Stimulated activated CD8-positive, alpha-beta memory T cell treated with anti-CD3 and anti-CD28 coated beads, Interleukin-12 subunit alpha, Interleukin-12 subunit beta, amount 100 ng/mL, for 1 hour (primary cell): ENCODE measurements at places on chromosomes 3 and 15.

GRCh38 chr3:87733671-87734367 is 325.0 kb downstream of the CGGBP1 start:
- DNase-seq: no peak

DNA sequence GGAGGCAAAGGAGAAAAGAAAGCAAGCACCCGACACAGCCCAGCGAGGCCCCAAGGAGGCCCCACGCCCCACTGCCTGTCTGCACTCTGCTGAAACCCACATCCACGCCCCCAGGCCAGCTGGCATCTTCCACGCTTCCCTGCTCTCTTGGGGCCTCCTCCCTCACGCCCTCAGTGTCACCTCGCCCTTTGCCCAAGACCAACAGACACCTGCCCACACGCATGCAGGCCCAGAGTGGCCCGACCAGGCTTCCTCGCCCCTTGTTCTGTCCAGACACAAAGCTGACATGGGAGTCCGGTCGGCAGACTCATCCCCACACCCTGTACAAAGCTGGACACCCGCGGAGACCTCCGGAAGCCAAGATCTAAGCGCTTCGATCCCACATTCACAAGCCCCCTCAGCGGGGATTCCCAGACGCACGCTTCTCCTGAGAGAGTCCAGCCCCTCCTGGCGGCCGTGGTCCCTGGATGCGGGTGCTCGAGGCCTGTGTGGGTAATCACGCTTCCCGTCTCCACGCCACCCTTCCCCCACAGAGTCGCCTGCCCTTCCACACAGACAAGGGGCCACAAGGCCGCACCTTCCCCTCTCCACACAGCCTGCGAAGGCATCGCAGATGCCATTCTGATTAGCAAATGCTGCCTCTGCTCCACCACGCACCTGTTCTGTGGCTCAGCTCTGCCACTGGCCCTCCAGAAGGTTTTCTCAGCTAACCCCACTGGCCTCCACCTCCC is 176.6 kb downstream of the XXYLT1 start:
- no peak for DNase-seq

DNA sequence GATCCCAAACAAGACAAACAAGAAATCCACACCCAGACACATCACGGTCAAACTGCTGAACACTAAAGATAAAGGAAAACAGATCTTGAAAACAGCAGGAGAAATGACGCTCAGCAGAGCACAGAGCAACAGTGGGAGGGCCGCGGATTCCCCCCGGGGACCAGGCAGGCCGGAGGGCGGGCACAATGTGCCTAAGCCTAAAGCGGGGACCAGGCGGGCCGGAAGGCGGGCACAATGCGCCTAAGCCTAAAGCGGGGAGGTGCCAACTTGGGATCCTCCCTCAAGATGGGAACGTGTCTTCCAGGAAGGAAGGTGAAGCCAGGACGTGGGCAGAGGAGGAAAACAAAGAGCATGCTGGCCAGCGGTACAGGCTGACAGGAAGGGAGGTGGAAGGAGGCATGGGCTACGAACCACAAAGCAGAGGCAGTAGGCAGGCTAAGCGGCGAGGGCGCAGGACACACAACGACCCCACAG is 31.1 kb downstream of the CYFIP1 start:
- DNase-seq: no peak

GRCh38 chr3:63470745-63471144 is 181.7 kb upstream of the SNTN start:
- DNase-seq: no peak

DNA sequence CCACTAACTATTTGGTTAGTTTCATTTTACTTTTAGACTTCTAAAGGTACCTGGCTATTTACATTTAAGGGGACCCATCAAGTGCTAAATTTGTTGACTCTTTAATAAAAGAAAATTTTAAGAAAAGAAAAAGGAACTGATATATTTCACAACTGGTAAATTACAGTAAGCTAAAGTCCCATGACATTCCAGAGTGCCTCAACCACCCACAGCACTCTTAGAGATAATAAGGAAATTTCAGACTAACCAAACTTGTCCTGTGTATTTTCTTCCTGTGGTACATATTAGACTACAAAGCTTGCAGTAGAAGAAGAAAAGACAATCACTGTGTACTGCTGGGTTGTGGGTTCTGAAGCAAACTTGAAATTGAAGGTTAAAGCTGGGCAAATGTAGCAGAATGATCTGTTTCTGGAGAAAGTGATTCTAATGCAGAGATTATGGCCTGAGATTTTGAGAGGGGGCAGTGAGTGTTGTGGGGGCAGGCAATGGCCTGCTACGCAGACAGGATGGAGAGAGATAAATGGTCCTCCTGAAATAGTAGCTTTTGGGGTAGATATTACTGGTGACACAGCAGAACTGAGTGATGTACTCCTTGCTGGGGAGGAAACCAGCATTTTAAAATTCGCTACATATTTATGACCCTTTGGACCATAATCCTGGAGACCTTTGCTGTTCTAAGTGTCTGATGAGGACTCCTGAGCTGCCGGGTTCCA is 24.5 kb upstream of the MFSD1 start:
- no peak for DNase-seq

DNA sequence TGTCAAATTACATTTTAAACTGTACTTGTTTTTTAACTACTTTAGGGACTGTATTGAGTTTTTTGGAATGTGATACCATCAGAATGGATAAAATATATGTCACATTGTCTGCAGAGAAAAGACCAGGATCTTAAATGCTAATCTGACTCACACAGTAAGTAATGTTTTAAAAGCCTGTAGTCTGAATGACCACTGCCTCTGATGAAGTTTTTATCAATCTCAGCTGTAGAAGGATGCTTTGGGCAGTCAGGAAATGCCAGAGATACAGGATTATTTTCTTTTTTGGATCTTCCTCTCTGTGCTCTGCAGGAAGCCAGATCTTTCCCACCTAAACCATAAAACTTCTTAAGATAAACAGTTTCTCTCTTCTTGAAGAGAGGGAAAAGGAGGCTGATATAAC is 73.1 kb upstream of the PRTG start:
- DNase-seq: no peak

DNA sequence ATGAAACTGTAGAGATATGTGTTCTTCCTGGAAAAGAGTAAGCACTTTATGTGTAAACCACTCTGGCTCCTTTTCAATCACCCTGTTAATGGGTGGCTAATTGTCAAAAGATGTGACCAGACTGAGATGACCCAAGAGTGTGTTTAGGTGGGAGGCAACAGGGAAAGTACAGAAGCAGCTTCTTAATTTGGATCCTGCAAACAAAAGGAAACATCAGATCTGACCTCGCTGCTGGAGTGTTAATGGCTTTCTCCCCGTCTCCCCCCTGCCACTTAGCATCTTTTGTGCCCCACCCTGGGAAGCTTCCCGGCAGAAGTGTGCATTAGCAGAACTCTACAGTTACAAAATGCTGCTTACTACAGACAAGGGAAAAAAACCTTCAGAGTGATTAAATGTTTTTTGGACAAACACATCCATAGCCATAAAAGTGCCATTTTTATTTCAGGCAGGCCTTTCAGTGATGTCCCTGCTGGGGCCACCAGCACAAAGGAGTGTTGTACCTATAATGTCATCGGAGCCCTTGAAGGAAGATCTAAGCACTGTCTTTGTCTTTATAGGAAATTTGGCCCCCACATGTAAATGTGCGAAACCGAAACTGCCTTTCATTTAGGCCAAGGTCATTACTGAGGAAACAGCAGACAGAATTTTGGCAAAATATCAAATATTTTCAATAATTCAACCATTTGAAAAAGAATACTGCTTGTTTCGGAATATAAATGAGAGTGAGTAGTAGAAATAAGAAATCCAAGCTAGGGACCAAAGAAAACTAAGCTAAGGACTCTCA is 311.0 kb downstream of the WDR72 start:
- DNase-seq: no peak

DNA sequence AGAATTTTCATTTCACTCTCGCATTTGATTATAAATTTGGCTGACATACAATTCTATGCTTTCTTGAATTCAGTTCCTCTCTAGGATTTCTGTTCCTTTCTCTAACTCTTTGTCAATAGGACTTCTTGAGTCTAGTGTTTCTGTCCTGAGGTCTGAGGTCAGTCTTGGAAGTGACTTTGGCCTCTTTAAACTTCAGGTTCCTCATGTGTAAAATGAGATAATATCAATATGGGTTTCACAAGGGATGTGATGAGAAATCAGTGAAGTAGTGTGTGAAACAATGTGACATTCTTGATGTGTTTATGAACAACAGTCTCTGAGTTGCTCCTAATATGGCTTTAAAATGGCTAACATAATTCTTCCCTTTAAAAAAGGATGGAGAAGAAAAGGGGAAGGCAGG is 92.2 kb downstream of the SV2B start:
- DNase-seq: no peak

- DNase-seq: no peak
Measured at GRCh38 chr15:65275728-65276126, 11.0 kb downstream of the PARP16 start.

DNA sequence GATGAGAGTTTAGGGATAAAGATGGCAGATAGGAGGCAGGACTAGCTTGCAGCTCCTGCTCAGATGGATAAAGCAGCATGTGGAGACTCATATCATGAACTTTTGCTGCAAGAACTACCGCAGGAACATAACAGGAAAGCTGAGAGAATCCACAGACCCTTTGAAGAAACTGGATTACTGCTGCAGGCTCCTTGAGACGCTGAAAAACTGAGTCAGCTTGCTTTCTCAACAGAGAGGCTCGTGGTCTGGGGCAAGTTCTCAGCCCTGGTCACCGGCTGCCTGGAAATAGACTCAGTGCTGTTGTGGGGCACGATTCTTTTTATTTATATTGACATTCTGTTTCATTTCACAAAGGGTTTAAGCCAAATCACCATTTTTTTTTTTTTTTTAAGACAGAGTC is 28.8 kb upstream of the TRIM59 start:
- DNase-seq: no peak

- DNase-seq: no peak
Measured at GRCh38 chr3:126125781-126126251, 41.9 kb upstream of the SLC41A3 start.

- DNase-seq: no peak
Measured at GRCh38 chr15:91535856-91536500, 317.5 kb upstream of the SLCO3A1 start.

GRCh38 chr15:31393444-31394091 is 66.9 kb downstream of the KLF13 start:
- DNase-seq: no peak

GRCh38 chr3:107117922-107118536 is 259.2 kb upstream of the CCDC54 start:
- DNase-seq: no peak

- no peak for DNase-seq
Measured at GRCh38 chr15:54481819-54482218, 503.6 kb downstream of the UNC13C start.

- DNase-seq: no peak
Measured at GRCh38 chr15:101124731-101125451, 127.0 kb downstream of the CHSY1 start.

DNA sequence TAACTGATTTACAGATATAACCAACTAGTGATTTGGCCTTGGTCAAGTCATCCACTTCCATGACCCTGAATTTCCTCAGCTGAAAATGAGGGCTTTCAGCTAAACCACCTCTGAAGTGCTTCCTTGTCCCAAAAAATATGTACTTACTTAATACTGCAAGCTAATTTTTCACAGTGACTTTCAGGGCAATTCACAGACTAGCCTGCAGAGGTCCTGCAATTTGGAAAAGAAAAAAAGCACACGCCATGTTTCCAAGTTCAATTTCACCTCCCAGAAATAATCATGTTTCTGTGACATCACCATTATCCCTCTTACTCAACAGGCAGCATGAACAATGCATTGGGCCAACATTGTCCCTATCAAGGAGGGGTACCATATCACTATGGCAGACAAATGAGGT is 218.2 kb downstream of the SHOX2 start:
- no peak for DNase-seq

- DNase-seq: no peak
Measured at GRCh38 chr3:145942052-145942451, 218.9 kb downstream of the PLOD2 start.

DNA sequence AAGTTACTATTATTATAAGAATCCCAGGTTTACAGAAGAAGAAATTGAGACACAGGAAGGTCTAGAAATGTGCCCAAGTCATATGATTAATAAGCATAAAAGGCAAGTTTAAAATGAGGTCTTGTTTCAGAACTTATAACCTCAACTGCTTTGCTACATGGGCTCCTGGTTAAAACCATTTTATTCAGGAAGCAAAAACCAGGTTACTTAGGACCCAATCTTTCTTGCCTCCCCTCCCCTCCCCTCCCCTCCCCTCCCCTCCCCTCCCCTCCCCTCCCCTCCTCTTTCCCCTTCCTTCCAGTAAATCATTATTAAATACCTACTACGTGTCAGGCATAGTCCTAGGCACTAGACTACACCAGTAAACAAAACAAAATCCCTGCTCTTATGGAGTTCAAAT is 93.9 kb downstream of the NAALADL2 start:
- no peak for DNase-seq

- DNase-seq: no peak
Measured at GRCh38 chr3:64022451-64023186, 675 bp downstream of the PSMD6 start.

DNA sequence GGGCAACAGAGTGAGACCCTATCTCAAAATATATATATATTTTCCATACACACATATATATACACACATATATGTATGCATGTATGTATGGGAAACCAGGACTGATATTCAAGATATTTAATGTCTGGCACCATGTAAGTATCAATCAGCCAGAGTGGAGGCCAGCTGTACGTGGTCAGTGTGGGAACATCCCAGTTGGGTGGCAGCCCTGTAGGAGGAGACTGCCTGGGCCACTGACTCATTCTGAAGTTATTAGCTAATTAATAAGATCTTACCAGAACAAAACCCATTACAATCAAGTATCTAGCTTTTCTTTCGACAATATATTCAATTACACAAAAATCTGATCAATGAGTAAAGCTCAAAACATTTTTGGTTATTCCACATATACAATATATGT is 85.1 kb upstream of the OCA2 start:
- DNase-seq: no peak

DNA sequence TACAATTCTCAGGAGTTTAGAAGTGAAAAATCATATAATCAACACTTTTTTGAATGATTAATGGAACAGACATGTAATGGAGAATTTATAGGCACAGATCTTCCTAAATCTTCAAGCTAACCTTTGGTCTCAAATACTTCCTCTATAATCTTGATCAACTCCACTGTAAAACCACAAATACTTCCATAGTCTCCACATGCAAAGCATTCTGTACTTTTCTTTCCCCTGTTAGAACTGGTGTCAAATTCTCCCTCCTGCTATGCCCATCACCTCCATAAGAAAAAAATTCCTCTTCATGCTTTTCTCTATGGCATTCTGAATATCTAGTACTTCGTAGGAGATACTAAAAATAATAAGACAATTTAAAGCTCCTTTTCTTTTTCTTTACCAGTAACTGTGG is 214.3 kb downstream of the ADAMTS9 start:
- no peak for DNase-seq

- DNase-seq: no peak
Measured at GRCh38 chr3:81434161-81434560, 327.3 kb downstream of the GBE1 start.
